Osteoblast (primary cell): ENCODE measurements at places on chromosomes 6 and 20. TPM values are rescaled to one million over a fixed set of nuclear protein-coding genes. Genes with fewer than 3 reads are reported as not detected.

- H3K27me3 ChIP-seq: no peaks in the 10 kb centered on the region
- DNase-seq: no peak
- no peaks in the 10 kb centered on the region for H3K36me3 ChIP-seq
- peaks cover 5% of the 10 kb centered on the region for H3K4me1 ChIP-seq
- H3K4me3 ChIP-seq: no peak overlapping the region
Observed at GRCh38 chr20:34047010-34047687, 53.4 kb downstream of the RALY start.

DNA sequence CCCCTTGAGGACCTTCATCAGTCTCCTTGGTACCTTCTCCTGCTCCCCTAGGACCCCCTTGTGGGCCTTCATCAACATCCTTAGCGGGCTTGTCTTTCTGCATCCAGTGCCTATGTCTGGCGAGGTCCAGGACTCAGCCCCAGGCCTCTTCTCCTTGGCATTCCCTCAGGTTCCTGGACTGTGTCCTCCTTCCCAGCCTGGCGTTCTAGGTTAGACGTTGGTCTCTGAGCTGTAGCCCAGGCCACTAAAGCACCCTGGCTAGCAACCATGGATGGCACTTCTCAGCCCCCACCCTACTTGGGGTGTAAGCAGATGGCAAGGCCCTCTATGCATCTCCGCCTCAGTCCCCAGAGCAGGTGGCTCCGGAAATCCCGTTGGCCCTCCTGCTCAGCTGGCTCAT, 51.5 kb upstream of the NNAT start:
- DNase-seq: no peak
- no peaks in the 10 kb centered on the region for H3K4me1 ChIP-seq
- no peak overlapping the region for H3K4me3 ChIP-seq

- peak overlapping the region; percentile 75 for H3K27ac ChIP-seq
- H3K36me3 ChIP-seq: no peaks in the 10 kb centered on the region
- H3K27me3 ChIP-seq: no peaks in the 10 kb centered on the region
- H3K4me1 ChIP-seq: peaks cover 45% of the 10 kb centered on the region
Observed at GRCh38 chr6:127481111-127481510, 21.9 kb upstream of the KIAA0408 start.

DNA sequence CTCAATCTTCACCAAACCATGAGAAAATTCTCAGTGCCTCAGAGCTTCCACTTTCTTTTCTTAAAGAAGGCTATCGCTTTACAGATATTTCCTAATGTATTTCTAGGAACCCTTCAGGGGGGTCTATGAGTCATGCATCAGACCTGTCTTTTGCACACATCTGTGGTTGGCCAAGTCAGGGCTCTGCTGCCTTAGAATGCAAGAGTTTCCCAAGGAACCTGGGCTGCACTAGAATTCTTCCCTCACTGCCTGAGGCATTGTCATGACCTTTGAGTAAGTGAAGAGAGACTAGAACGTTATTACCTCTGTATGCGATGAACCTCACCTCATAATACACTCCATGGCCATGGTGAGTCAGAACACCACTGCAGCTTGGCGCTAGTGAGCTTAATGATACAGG, 365.0 kb upstream of the ID4 start:
- H3K4me1 ChIP-seq: no peaks in the 10 kb centered on the region
- H3K4me3 ChIP-seq: no peak overlapping the region
- no peaks in the 10 kb centered on the region for H3K36me3 ChIP-seq
- H3K27ac ChIP-seq: no peak overlapping the region
- DNase-seq: no peak

DNA sequence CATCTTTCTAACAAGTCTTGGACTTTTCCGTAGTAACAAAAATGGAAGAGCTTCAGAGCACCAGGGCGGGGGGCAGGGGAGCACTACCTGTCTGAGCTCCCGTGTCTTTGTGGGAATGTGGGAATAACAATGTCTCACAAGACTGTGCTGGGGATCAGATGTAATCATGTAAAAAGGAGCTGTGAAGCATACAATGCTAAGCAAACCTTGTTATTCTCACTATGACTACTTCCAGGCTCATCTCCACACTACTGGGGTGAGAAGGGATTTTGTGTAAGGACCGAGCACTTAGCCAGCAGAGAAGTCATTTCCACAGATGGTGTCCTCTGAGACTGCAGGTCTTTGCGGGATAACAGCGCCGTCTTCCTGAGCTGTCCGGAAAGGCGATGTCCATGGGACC, 27.1 kb downstream of the PRR18 start:
- H3K4me1 ChIP-seq: peaks cover 6% of the 10 kb centered on the region
- H3K4me3 ChIP-seq: no peak overlapping the region
- no peak for DNase-seq
- no peaks in the 10 kb centered on the region for H3K36me3 ChIP-seq
- no peak overlapping the region for H3K27ac ChIP-seq

DNA sequence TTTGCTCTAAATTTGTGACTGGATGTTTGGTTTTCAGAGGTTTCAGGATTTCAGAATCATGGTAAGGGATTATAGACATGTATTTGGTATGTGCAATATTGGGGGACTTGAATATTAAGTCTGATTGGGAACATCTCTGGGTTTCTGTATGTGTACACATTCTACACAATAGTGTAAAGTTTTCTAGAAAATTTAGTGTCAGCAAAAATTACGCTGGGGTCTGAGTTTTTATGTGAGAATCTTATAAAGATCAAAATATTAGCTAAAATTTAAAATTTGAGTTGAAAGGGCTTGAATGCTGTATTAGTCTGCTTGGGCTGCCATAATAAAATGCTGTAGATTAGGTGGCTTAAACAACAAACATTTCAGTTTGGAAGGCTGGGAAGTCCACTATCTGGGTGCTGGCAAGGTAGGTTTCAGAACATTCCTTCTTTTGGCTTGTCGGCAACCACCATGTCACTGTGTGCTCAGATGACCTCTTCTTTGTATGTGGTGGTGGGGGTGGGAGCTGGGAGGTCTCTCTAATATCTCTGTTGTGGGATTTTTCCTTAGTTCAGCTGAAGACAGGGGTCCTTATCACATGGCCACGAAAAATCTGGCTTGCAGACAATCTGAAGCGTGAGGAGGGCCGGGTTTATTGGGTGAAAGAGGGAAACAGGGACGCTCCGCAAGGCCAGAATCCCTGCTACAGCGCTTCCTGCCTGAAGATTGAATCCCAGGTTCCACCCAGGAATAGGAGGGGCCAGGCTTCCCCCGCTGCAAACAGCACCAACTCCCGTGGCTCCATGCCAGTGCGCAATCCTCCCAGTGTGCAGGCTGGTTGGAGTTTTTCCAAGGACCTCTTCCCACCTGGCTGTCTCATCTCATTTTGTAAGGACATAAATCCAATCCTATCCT, 299.7 kb downstream of the PLCB1 start:
- H3K36me3 ChIP-seq: no peaks in the 10 kb centered on the region
- no peak overlapping the region for H3K27ac ChIP-seq
- no peak for DNase-seq
- H3K4me3 ChIP-seq: no peak overlapping the region
- no peaks in the 10 kb centered on the region for H3K27me3 ChIP-seq
- H3K4me1 ChIP-seq: no peaks in the 10 kb centered on the region

The CYB5R4 gene
- 6.9 and 8.5 TPM in 2 replicates for total RNA-seq

The KCNQ2 gene
- 0.36 TPM in 1 of 2 replicates, not detected in the other for total RNA-seq

The FHL5 gene
- not detected in 2 replicates for total RNA-seq
